Glomerular endothelial cell (primary cell): ENCODE measurements at places on chromosomes 12 and 14. TPM values are rescaled to one million over a fixed set of nuclear protein-coding genes. Genes with fewer than 3 reads are reported as not detected.

DNA sequence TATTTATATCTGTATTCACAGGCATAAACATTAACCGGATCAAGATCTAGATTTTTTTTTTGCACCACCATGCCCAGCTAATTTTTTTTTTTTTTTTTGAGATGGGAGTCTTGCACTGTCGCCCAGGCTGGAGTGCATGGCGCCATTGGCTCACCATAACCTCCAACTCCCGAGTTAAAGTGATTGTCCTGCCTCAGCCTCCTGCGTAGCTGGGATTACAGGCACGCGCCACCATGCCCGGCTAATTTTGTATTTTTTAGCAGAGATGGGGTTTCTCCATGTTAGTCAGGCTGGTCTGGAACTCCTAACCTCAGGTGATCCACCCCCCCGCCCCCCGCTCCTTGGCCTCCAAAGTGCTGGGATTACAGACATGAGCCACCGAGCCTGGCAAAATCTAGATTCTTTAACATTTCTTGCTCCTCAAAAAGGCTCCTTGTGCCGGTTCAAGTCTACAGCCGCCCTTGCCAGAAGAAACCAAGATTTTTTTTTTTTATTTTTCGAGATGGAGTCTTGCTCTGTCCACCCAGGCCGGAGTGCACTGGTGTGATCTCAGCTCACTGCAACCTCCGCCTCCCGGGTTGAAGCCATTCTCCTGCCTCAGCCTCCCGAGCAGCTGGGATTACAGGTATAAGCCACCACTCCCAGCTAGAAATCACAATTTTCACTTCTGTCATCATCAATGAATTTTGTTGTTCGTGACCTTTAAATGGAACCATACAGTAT lies 36.9 kb upstream of the SLC2A3 start:
- no peak for DNase-seq

Gene ANKRD33
- 1.2 and 3.2 TPM in 2 replicates for total RNA-seq

DNA sequence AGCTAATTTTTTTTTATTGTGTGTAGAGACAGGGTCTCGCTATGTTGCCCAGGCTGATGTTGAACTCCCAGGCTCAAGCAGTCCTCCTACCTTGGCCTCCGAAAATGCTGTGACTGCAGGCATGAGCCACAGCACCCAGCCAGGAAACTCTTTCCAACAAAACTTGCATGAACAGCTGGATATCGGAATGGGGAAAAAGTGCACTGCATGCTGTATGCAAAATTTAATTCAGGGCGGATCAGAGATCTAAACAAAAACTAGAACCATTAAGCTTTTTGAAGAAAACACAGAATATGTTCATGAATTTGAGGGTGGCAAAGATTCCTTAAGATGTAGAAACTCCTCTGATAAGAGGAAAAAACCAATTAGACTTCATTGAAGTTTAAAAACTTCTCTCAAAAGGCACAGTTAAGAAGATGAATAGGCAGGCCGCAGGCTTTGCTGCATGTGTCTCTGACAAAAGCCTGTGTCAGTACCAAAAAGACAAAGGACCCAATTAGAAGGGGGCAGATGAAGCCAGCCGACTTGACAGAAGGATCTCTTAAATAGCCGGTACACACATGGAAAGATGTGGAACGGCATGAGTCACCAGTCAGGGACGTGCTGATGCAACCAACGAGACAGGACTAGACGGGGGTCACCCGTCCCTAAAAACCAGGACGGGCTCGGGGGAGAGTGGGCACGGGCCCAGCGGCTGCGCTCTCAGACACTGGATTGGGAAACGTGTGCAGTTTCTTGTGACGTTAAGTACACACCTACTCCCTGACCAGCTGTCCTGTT lies 34.8 kb upstream of the MMP17 start:
- no peak for DNase-seq

DNA sequence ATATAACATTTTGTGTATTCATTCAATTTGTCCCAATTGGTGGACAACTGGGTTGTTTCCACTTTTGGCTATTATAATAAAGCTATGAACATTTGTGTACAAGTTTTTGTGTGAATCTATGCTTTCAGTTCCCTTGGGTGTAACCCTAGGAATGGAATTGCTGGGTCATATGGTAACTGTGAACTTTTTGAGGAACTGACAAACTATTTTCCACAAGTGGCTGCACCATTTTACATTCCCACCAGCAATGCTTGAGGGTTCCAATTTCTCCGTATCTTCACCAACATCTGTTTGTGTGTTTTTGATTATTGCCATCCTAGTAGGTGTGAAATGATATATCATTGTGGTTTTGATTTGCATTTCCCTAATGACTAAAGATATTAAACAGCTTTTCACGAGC lies 13.0 kb downstream of the LPCAT3 start:
- DNase-seq: no peak

Gene SMOC1
- total RNA-seq: 1.1 TPM in 1 of 2 replicates, not detected in the other

GRCh38 chr12:120688527-120689071 lies 1.6 kb downstream of the MLEC start:
- DNase-seq: no peak

Gene CEBPE
- not detected in 2 replicates for total RNA-seq

DNA sequence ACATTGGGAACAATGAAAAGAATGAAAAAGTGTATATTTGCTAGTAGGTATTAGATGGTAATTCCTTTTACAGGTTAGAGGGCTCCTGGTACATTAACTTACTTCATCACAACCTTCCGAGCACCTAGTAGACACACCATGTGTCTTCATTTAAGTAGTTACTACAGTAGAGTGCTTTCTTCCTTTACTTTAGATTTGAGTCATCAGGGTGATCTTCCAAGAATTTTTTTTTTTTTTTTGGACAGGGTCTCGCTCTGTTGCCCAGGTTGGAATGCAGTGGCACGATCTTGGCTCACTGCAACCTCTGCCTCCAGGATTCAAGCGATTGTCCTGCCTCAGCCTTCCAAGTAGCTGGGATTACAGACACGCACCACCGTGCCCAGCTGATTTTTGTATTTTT lies 79.7 kb upstream of the TRAF3 start:
- no peak for DNase-seq

GRCh38 chr12:49622501-49623141 lies 740 bp upstream of the PRPF40B start:
- DNase-seq: no peak

DNA sequence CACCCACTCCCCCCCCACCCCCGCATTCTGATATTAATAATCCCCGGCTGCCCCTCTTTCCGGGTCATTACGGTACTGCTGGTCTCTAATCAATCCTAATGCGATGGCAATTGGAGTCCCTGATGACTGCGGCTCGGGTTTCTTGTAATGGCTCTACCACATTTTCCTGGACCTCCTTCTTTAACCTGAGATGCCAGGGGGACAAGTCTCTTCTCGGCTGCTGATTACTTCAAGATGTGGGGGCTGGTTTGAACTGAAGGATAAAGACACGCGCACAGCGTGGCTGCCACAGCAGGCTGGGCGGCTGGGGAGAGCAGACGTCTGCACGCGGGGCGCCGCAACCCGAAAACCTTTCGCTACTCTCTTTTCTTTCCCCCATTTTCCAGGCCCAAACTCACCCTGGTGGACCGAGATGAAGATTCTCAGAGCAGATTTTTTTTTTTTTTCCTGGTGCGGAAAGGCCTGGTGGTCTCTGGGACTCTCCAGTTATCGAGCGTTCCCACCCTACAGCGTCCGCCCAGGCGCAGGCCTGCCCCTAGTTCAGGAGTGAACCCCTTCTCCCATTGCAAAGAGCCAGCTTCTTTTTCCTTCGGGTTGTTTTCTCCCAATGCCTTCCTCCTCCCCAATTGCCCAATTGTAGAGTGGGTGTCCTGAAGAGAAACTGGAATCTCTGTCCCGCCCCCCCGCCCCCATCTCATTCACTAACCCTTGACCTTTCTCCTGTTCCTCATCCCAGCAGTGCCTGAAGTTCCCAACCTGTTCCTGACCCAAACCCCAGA lies 6.0 kb upstream of the SIX1 start:
- no peak for DNase-seq

GRCh38 chr12:62211510-62211909 lies 48.7 kb upstream of the USP15 start:
- no peak for DNase-seq

- DNase-seq: no peak
Measured at GRCh38 chr14:65222440-65222858, 120.1 kb upstream of the MAX start.

Gene BCL2L14
- not detected in 2 replicates for total RNA-seq

- DNase-seq: no peak
Measured at GRCh38 chr12:31322801-31323207, 3.1 kb downstream of the SINHCAF start.

GRCh38 chr14:99729991-99730875 lies 46.1 kb downstream of the CYP46A1 start:
- DNase-seq: no peak

DNA sequence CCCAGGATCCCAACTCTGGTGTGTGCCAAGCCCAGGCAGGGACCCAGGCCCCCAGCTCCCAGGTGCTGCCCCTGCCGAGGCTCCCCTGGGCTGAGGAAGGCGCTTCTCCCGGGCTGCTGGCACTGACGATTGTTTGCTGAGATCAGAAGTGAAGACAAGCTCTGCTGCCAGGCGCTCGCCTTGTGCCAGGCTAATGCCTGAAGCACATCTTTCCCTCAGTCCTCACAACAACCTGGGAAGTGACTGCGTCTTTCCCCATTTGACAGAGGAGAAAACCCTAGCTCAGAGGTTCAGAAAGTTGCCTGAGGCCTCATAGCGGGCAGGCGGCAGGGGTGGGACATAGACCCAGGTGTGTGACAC lies 36.8 kb downstream of the ANKRD9 start:
- DNase-seq: no peak

- DNase-seq: no peak
Measured at GRCh38 chr12:48183876-48184548, 568 bp downstream of the CCDC184 start.

- no peak for DNase-seq
Measured at GRCh38 chr12:92641291-92641690, 61.5 kb upstream of the PLEKHG7 start.

GRCh38 chr14:51576117-51576430 lies 75.6 kb upstream of the FRMD6 start:
- no peak for DNase-seq

DNA sequence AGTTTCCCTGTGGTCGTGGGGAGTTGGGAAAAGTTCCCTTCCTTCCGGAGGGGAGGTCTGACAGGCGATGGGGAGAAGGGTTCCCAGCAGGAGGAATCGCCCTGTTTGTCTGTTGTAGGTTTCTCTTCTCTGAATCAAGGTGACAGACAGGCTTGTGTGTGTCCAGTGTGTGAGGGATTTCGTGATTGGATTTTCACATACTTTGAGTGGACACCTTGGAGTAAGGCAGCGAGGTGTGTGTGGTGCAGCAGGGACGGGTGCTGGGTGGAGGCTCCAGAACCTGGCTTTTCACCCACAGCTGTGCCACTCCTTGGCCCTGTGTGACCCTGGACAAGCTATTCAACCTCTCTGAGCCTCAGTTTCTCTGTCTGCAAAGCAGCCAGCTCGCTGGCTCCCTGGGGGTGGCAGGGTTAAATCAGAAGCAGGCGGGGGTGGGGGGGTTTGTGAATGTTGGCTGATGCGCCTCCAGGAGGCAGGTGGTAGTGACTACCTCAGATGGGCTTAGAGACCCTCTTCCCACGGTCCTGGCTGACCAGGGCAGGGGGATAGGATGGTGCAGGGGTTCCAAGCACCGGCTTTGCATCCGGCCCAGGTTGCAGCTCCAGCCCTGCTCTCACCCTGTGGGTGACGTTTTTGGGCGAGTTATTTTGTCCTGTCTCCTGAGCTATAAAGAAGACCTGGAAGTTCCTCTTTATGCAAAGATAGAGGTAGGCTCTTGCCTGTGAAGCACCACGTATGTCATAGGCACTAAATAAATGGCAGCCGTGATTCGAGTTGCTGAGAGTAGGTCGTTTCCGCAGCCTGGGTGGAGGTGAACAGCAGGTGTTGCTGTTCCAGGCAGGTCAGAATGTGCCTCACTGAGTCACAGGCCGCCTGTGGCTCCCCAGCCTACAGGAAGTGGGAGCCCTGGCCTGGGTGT lies 679 bp downstream of the BDKRB2 start:
- no peak for DNase-seq

- DNase-seq: no peak
Measured at GRCh38 chr14:24162093-24162492, 1.0 kb downstream of the IRF9 start.

DNA sequence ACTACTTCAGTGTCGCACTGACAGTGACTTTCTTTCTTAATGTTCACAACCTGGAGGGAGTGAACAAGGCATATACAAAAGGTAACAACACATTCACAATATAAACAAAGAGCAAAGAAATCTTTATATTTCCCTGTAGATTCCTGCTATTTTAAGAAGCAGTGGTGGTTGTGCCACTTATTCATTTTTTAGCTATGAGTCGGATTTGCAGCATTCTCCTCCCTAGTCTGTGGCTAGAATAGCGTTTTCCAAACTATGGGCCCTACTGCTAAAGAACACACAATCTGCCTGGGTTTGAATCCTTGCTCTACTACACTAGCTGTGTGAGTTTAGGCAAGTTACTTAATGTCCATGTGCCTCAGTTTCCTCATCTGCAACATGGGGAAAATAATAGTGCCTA lies 18.6 kb upstream of the MDM1 start:
- no peak for DNase-seq
